SK-MEL-5 (cell line): ENCODE measurements at places on chromosomes 2 and 18. TPM values are rescaled to one million over a fixed set of nuclear protein-coding genes. Genes with fewer than 3 reads are reported as not detected.

The SLC5A7 gene
- not detected in 2 replicates for total RNA-seq

The TEX44 gene
- total RNA-seq = not detected in 2 replicates

The PRKCE gene
- 22.9 and 24.6 TPM in 2 replicates for total RNA-seq

The AKAIN1 gene
- not detected in 2 replicates for total RNA-seq

The GKN2 gene
- not detected in 2 replicates for total RNA-seq

The CXCR2 gene
- not detected in 2 replicates for total RNA-seq

The CFC1 gene
- total RNA-seq = not detected in 2 replicates
